Stimulated activated CD8-positive, alpha-beta memory T cell treated with anti-CD3 and anti-CD28 coated beads, Interleukin-4, amount 100 ng/mL, for 1 hour (primary cell): ENCODE measurements at places on chromosomes 4 and X.

GRCh38 chr4:77745792-77746191 lies 73.4 kb downstream of the CNOT6L start:
- DNase-seq, result no peak

DNA sequence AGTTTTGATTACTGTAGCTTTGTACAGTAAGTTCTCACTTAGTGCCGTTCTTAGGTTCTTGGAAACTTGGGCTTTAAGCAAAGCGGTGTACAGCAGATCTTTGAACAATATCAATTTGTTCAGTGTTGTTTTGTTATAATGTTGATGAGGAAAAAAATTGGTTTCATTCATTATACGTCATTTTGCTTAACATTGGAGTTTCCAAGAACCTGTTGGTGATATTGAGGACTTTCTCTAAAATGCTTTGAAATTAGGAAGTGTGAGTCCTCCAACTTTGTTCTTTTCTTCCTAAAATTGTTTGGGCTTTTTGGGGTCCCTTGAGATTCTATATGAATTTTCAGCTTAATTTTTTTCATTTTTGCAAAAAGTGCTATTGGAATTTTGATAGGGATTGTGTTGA lies 49.1 kb downstream of the STAG2 start:
- DNase-seq, result no peak

DNA sequence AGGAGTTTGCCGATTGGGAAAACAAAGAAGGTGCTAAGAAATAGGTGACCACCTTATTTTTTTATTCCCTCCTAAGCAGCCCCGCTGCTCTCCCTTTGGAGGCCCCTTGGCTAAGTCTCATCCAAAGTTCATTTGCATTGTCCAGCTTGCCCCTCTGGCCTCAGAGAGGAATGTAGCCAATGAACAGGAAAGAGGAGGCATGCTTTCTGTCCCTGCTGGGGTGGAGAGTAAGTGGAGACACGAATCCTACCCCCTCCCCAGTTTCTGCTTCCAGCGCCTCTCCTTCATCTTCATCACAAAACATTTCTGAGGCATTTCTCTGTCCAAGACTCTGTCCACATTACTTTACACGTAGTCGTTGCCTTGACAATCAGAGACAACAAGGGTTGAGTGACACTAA lies 38.7 kb downstream of the NLGN3 start:
- no peak for DNase-seq

GRCh38 chrX:39820938-39821708 lies 276.6 kb downstream of the BCOR start:
- DNase-seq, result no peak

- no peak for DNase-seq
Measured at GRCh38 chr4:117084866-117085701, at the start of gene TRAM1L1. Gene TRAM1L1, minus strand, starts transcription at chr4:117085576. Its CDS starts 183 bp downstream, at chr4:117085393.

DNA sequence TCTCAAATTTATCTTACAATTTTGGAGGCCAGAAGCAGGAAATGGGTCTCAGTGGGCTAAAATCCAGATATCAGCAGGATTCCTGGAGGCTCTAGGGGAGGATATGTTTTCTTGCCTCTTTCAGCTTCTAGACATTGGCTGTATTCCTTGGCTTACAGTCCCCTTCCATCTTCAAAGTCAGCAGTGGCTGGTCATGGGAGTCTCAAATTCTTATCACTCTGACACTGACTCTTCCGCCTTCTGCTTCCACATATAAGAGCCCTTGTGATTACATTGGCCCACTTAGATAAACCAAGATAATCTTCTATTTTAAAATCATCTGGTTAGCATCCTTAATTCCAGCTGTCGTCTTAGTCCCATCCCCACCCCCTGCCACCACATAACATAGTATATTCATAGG lies 113.0 kb downstream of the PCDH7 start:
- no peak for DNase-seq

DNA sequence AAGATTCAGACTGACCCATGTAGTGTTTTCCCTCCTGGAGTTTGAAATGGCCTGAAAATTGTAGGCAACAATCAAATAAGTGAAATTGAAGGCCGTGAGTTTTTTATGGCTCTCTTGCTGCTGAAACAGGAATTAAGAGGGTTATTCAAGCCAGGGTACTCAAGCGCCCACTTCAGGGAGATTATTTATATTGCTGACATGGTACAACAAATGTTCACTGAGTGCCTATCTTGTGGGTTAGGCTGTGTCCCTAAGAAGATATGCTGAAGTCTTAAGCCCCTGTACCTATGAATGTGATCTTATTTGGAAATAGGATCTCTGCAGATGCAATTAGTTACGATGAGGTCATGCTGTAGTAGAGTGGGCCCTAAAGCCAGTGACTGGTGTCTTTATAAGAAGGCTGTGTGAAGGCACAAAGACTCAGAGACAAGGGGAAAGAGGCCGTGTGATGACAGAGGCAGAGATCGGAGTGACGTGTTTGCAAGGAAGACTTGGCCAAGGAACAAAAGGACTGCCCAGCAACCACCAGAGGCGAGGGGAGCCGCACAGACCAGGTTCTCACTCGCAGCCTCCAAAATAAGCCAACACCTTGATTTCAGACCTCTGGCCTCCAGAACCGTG lies 72.9 kb downstream of the MED28 start:
- DNase-seq, result no peak

- DNase-seq, result no peak
Measured at GRCh38 chr4:17517664-17518063, 2.7 kb downstream of the CLRN2 start.

DNA sequence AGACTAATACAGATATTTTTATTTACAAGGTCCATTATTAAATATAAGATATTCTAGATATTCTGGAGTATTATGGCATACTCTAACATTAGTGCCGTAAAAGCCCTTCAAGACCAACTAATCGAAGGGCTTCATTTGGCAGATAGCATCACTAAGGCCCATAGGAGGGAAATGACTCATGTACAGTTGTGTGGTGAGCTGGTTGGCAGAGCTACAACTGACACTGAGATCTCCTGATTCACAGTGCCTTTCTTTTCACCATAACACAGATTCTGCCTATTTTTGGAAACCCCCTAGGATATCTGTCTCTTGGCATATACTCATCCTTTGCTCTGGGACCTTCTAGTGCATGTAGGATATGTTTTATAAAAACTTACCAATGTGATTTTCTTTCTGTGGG lies 201.7 kb upstream of the AFF2 start:
- DNase-seq, result no peak

DNA sequence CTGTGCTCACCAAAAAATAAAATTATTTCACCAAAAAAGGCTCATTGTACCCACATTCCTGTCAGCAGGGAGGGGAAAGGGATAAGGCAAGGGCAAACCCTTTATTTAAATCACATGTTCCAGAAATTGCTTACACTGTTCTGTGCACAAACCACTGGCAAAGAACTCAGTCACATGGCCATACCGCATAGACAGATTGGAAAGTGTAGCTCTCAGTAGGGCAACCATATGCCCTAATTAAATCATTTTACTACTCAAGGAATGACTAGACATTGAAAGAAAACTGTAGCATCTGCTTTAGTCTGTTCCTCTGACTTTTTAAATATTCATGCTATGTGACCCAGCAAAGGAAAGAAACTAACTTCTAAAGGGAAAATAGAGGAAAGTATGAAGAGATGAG lies 119.2 kb upstream of the FAM241A start:
- DNase-seq, result no peak

DNA sequence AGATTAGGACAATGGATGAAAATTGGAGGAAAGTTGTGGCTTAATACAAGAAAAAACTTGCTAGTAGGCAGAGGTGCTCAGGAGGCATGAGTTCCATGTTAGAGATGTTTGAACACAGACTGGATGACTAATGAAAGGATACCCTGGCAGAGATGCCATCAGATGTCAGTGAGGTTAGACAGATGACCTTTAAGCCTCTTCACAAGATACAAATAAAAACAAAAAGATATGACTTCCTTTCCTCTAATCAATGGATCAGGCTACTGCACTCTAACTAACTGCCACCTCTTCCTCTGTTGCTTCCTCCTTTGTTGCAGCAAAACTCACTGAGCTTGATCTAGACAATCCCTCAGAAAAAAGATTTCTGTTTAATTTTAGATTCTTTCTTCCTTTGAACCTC lies 14.7 kb downstream of the STAP1 start:
- no peak for DNase-seq

DNA sequence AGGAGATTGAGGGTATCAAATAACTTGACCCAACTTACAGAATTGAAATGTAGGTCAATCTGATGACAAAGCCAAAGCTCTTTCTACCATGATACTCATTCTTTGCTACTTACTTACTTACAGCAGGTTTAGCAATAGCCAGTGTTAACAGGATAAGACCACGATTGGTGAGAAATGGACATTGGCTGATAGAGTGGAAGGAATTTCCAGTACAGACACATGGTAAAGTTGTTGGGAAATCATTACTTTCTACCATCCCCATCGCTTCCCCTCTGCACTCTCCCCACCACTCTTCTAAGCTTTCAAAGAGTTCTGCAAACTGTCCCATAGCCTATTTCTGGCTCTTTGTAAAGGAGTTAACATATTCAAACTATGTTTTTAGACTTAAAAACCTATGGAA lies 119.7 kb downstream of the CHRNA9 start:
- DNase-seq, result no peak

- no peak for DNase-seq
Measured at GRCh38 chrX:131010186-131010585, 48.0 kb upstream of the ARHGAP36 start.

- DNase-seq, result no peak
Measured at GRCh38 chr4:97670703-97671269, 472.5 kb downstream of the STPG2 start.

GRCh38 chr4:6230502-6230785 lies 30.1 kb upstream of the JAKMIP1 start:
- DNase-seq, result no peak

GRCh38 chr4:7650606-7651385 lies 216.1 kb upstream of the PSAPL1 start:
- DNase-seq, result no peak

DNA sequence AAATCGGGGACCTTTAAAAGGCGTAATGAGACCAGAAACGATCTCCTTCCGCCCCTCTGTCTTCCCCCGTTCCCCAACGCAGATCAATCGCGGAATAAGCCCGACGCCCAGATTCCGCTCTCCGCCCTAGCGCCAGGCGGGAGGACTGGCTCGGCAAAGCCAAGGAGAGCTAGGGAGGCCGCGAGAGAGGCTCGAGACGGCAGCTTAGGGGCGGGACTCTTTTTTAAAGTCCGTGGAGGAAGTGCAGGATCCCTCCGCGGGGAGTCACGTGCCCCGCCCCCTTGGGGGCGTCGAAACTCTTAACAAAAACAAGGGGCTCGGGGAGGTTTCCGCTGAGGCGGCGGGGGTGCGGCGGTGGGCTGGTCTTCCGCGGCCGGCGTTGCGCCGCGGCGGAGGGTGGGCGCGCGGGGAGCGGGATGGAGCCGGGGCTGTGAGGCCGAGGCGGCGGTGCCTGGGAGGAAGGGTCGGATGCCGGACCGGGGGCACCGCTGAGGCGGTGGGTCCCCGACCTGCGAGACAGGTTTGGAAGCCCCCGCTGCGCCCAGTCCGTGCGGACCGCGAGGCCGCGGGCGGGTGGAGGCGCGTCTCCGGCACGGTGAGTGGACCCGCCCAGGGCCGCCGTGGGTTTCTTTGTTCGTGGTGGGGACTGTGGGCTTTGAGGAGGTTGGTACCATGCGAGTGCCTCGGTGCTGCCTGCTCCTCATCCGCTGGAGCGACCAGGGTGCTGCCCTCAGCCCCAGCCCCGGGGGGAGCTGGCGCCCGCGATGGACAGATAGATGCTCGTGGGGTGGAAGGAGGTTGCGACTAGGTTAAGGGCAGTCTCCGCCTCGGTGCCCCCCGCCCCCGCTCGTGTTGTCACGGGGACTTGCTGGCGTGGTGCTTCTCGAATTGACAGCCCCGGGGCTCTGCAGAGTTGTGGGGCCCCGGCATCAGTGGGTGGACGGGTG lies at the start of gene CCNG2:
TSS of gene CCNG2 (plus strand) at position 296 of the 947 bp plus-strand sequence. CDS start 1,326 bp downstream, outside the sequence.
- peak; percentile 80 for DNase-seq

DNA sequence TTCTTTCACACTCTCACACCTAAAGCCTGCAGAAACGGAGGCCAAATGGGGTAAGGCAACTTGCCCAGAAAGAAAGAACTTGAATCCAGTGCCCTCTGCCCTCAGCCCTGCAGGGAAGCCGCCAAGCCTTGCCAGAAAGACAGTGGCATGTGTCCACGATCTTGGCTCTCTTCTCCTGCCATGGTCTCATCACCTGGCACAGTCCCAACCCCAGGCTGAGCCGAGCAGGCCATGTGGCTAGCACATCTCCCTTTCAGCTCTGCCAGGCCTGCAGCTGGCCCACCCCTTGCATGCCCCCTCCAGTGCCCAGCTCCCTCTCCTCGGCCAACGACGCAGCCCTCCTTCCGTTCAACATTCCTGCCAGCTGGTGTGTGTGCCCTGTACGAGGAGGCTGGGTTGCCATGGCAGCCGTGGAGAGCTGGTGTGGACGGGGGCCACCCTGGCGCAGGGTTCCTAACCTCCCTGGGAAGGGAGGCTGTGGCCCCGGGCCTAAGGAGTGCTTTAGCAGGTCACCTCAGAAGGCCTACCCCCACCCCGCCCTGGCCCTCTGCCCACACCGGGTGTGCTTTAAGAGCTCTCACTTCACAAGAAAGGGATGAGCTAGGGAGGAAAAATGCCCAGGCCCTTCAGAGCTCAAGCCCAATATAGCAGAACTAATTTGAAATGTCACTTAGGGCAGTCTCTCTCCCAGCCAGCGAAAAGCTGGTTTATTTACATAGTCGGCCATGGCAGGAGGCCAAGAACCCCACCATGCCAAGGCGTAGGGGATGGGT lies 73.0 kb upstream of the PJA1 start:
- DNase-seq, result no peak

GRCh38 chr4:153269218-153269990 lies 65.2 kb downstream of the TRIM2 start:
- DNase-seq, result no peak

- no peak for DNase-seq
Measured at GRCh38 chrX:16096141-16096540, 27.2 kb upstream of the GRPR start.

DNA sequence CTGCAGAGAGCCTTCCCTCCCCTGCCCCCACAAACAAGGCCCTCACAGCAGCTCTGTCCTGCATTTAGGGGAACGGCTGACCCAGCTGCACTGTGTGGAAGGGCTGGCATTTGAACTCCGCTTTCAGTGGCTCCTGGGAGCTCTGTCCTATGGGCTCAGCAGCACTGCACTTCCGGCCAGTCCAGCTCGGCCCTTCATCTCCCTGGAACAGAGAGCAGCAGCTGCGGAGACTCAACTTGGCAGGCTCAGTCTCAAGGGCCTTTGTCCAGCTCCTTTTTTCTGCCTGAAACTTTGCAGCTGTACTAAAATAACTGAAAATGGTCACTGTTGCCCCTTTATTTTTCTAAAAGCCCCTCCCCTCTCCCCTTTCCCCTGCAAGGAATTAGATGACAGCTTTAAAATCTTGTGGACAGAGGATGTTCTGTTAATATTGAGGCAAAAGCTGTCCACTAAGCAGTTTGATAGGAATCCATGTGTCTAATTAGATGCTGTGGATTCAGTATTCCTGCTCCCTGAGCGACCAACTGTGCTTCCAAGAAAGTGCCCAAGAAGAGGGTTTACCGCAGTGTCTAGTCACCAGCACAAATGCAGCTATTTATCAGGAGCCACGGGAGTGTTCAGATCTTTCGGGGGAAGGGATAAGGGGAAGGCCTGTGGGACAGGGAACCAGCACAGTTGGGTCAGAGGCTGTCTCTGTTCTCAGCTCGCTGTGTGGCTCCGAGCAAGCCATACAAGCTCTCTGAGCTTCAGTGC lies 133.1 kb downstream of the AFAP1 start:
- DNase-seq, result no peak

GRCh38 chr4:156553659-156554058 lies 417.9 kb downstream of the PDGFC start:
- no peak for DNase-seq

GRCh38 chrX:19156186-19156585 lies 33.9 kb upstream of the ADGRG2 start:
- no peak for DNase-seq

- no peak for DNase-seq
Measured at GRCh38 chr4:41525129-41525528, 12.8 kb upstream of the LIMCH1 start.
